Hair follicle dermal papilla cell (primary cell): ENCODE measurements at places on chromosomes 4 and X. TPM values are rescaled to one million over a fixed set of nuclear protein-coding genes. Genes with fewer than 3 reads are reported as not detected.

The DCAF12L2 gene
- 1.2 and 3.7 TPM in 2 replicates for total RNA-seq

The MXRA5 gene
- total RNA-seq, result 101 and 148 TPM in 2 replicates

The NDST3 gene
- total RNA-seq, result 0.49 and 0.81 TPM in 2 replicates

The MRFAP1 gene
- 74.6 and 92.4 TPM in 2 replicates for total RNA-seq

The LRPAP1 gene
- 85.5 and 91.7 TPM in 2 replicates for total RNA-seq

The KCTD8 gene
- total RNA-seq, result not detected in 2 replicates

The IRS4 gene
- total RNA-seq, result not detected in 2 replicates

The SULT1E1 gene
- not detected in 2 replicates for total RNA-seq

The MAGEA12 gene
- not detected in 2 replicates for total RNA-seq

The MAMLD1 gene
- 1.7 and 1.9 TPM in 2 replicates for total RNA-seq

The IL2RG gene
- total RNA-seq, result not detected in 2 replicates

The MUC7 gene
- not detected in 2 replicates for total RNA-seq

The ANXA3 gene
- 1.8 and 4.7 TPM in 2 replicates for total RNA-seq

The CITED1 gene
- total RNA-seq, result 0.97 TPM in 1 of 2 replicates, not detected in the other

The CYBB gene
- total RNA-seq, result not detected in 2 replicates

The OTUD6A gene
- total RNA-seq, result not detected in 2 replicates

The FAM193A gene
- 21.5 and 26.8 TPM in 2 replicates for total RNA-seq

The FAT1 gene
- total RNA-seq, result 279 and 334 TPM in 2 replicates

The SPATA4 gene
- total RNA-seq, result 0.32 TPM in 1 of 2 replicates, not detected in the other
